ENCODE measurements at places on chromosomes 12 and 14.

DNA sequence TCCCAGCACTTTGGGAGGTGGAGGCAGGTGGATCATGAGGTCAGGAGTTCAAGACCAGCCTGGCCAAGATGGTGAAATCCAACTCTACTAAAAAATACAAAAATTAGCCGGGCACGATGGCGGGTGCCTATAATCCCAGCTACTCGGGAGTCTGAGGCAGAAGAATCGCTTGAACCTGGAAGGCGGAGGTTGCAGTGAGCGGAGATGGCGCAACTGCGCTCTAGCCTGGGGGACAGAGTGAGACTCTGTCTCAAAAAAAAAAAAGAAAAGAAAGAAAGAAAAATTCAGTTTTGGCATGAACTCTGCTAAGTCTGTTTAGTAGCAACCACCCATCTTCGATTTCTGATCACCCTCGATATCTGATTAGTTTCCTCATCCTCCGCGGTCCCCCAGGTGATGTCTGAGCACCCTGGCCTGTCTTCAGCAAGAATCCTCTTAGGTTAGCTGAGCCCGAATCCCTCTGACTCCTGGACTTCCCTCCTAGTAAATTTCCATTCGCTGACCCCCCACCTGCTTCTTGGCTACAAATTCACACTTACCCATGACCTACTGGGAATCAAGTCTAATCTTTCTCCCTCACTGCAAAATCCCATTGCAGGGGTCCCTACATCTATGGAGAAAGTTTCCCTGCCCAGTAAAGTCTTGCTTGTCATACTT lies 879 bp upstream of the HSPB8 start:
- no peak for DNase-seq

DNA sequence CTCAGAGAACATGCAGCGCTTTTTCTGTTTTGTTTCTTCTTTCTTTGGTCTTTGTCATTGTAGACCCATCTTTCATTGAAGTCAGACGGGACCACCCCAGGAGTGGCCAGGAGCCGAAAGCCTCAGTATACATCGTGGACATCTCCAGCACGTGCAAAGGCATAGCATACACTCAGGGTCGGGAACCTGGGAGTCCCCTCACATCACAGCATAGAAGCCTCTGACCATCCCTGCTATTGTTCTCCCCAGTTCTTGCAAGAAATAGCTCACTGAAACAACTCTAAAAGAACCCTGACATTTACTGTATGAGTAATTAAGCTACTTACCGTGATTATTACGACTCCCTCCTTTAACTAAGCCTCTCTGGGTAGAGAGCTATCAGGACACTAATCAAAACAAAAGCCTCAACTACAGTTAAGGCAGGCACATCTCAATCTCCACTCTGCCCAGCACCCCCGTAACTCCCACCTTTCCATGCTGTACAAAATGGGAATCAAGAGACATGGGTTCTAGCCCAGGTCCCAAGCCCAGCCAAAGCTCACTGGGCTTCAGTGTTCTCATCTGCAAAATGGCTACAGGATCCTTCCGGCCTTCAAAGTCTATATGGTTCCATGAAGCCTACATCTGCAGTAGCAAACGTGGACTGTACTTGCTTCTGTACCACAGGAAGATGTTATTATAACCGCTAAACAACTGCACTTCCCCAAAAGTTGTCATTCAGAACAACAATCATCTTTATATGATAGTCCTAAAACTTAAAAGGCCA lies 6.7 kb downstream of the CCDC88C start:
- no peak for DNase-seq

- DNase-seq = no peak
These were observed 155.7 kb upstream of the C14orf180 start for GRCh38 chr14:104423701-104424405.

DNA sequence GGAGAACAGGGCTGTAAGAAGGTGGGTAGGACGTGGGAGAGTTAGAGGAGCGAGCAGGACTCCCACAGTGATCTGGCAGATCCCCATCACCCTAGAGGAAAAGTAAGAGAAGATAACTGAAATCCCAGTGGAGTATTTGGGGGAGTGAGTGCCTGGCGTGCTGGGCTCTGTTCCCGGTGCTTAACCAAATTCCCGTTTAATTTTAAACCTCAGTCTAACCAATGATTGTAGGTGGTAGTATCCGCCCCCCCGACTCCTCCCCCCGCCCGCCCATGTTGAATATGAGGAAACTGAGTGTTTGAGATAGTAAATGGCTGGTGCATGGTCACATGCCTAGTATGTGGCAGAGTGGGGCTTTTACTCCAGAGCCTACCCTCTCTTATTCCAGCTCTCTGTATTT lies 1.2 kb downstream of the TARBP2 start:
- DNase-seq = no peak

- no peak for DNase-seq
These were observed 8.1 kb downstream of the BCL7A start for GRCh38 chr12:122029620-122030423.

GRCh38 chr12:27291862-27292261 lies 40.8 kb upstream of the BMAL2 start:
- no peak for DNase-seq

- no peak for DNase-seq
These were observed 526.5 kb downstream of the CCER1 start for GRCh38 chr12:90428465-90428864.

DNA sequence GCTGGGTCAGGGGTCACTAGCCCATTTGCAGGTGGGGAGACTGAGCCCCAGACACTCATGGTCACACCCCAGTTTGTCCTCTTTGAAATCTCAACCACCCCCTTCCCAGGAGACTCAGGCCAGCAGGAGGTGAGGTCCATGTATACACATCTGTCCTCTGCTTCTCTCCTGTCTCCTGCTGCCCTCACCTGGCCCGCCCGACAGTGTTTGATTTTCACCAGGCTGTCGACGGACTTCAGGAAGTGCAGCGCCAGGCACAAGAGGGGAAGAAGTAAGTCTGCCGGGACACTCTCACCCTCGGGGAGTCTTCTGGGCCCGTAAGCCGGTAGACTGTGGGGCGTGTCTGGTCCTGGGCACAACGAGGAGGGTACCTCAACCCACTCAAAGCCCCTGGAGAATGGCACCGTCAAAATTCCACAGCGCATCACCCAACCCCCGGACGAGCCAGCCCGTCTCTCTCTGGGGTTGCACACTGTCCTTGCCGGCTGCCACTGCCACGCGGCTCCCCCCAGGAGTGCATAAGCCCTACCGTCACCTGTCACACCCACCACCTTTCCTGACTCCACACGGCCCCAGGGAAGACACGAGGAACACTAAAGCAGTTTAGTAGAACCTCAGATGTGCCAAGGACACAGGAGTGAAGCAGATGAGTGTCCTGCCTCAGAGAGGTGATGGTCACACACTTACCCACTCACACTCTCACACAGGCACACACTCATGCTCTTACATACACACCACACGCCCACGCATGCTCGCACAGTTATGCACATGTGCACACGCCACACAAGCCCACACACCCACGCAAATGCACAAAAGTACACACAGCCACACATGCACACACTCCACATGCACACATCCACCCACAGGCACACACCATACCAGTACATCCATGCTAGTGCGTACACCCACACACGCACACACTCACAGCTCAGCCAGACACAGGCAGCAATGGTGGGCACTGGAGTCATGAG lies 13.1 kb upstream of the SIVA1 start:
- no peak for DNase-seq

DNA sequence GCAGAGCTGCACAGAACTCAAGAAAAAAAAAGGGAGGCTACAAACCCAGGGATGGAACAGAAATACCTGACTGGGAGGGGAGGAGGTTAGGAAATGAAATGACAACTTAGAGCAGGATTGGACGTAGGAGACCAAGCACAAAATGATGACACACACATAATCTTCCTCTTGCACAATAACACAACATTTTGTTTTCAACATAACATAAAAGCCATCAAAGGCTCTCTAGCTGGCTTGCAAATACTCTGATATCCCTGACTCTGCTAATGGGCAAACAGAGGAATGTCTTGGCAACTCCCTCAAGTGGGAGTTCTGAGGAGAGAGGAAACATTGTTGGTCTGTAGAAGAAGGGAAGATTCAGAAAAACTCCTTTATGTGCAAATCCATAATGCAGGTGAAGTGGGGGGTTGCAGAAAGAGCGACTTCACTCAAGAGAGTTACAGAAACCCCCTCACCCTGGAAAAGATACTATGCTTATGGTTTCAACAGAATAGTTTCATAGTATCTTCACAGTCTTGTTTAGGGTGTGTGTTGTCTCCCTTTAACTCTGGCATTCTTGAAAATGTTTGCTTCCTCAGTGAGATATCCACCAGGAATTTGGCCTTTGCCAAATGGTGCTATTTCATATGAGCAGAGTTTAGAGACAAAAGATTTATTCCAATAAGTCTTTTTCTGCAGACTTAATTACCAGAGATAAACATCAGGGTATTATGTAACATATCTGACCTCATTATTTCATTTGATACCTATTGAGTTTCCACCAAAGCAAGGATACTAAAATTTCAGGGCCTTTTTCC lies 43.8 kb upstream of the LTBP2 start:
- no peak for DNase-seq

- no peak for DNase-seq
These were observed 3.8 kb downstream of the EXOC3L4 start for GRCh38 chr14:103097994-103098957.

DNA sequence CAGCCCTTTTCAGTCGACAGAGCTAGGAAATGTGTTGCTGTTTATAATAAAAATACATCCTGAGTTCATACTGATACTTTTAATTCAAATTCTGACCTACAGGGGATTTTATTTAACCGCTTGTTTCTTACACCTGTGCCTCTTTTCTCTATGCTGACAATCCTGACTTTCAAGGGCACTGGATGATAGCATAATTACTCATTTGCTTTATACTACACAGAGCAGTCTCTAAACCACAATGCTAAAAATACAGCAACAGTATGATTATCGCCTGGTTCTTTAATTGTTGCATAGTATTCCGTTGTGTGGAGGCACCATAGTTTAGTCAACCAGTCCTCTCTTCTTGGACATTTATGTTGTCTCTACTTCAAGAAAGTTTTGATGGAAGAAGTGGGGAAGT lies 372.9 kb downstream of the DPF3 start:
- no peak for DNase-seq

DNA sequence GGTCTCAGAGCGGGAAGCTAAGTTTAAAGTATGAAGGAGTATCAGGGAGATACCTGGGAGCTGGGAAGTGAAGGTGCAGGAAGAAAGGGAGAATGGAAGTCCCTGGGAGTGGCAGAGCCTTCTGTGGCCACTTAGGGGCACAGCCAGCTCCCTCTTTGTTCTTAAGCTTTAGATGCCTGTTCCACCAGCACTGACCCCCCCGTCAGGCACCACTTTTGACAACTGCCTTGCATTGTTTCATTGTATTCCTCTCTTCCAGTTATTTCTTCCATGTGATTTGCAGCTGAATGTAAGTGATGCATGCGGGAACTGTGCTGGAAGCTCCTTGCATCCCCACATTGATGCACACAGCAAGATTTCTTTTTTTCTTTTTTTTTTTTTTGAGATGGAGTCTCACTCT lies 2.6 kb downstream of the GALNT16 start:
- DNase-seq = no peak

- DNase-seq = no peak
These were observed 103.8 kb downstream of the TBX5 start for GRCh38 chr12:114302117-114302516.

GRCh38 chr12:102659200-102659911 lies 179.0 kb upstream of the IGF1 start:
- DNase-seq = no peak

- peak; percentile 43 for DNase-seq
These were observed 1.7 kb upstream of the SCNN1A start for GRCh38 chr12:6376870-6377666.

DNA sequence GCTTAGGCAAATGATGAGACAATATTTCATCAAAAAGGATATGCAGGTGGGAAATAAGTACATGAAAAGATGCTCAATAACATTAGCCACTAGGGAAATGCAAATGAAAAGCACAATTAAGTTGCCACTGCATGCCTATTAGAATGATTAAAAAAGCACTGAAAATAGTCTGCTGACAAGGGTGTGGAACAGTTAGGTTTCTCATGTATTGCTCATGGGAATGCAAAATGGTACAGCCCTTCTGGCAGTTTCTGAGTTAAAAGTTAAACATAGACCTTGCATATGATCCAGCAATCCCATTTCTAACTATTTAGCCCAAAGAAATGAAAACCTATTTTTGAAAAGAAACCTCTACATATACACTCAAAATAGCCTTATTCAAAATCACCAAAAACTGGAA lies 393.0 kb downstream of the BMP4 start:
- DNase-seq = no peak

GRCh38 chr12:85523197-85523596 lies 243.2 kb downstream of the ALX1 start:
- no peak for DNase-seq

DNA sequence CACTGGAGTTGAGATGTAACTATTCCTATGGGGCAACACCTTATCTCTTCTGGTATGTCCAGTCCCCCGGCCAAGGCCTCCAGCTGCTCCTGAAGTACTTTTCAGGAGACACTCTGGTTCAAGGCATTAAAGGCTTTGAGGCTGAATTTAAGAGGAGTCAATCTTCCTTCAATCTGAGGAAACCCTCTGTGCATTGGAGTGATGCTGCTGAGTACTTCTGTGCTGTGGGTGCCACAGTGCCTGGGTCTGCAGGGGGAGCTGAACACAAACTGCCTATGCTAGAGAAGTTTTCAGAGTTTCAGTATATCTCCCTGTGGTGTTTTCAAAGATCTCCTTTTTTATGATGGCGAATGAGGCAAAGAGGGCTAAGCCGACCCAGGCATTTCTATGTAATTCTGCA lies 179.2 kb upstream of the OR4E1 start:
- peak; percentile 34 for DNase-seq

GRCh38 chr12:108641446-108642268 lies 8.0 kb upstream of the SELPLG start:
- no peak for DNase-seq

DNA sequence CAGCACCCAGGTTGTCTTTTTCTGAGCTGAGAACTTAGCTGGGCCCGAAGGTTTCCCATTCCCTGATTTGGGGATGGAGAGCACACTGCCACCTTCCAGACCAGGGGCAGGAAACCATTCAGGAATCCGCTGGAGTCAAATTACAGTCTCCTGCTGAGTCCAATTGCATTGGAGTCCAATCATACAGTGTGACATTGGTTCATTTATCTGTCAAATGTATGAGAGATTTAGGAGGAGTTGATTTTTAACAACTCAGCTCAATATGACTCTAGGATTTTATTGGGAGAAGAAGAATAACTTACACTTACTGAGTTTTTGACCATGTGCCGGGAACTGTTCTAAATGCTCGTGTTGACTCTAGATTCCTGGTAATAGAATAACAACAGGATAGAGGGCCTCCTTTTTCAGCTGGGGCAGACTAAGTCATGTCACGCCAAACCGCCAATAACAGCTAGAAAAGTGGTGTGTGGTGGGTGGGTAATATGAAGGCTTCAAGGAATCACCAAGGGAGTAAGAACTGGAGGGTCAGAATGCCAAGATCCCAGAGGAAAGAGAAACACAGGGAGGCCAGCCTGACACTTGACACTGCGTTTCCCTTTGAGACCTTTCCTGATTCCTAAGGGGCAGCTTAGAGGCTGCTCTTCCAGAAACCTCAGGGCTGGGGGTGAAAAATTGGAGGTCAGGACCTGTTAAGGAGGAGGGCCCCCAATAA lies 11.5 kb downstream of the SYNDIG1L start:
- DNase-seq = no peak
